ENCODE measurements at places on chromosomes 1 and 21.

GRCh38 chr1:227734546-227734855 is 601 bp downstream of the JMJD4 start:
- no peak for DNase-seq

DNA sequence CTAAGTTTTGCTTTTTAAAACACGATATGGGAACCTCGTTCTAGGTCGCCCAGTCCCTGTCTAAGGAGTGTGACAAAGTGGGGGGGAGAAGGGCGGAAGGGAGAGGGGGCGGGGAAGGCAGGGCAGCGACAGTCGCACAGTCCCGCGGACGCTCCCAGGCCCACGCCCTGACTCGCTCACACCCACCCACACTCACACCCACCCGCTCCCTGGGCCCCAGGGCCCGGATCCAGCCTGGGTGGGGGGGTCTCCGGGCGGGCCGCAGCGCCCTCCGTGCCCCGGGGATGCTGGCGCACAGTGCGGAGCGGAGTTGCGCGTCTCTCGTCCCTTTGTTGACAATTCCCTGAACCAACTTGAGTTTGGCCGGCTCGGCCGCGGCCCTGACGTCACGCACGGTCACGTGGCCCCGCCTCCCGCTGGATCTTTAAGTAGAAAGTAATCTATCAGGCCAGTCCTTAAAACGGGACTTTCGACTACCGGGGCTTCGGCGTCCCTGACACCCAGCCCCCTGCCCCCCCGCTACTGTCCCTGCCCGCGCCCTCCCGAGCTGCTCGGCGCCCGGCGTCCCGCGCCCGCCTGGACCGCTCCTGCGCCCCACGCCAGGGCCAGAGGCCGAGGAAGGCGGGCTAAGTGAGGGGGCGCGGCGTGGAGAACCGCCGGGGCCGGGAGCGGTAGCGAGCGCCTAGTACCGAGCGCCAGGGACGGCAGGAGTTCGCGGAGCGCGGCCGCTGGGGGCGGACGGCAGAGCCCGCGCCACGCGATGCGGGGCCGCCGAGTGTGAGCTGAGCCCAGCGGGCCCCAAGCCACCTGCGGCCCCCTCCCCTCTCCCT is at the start of gene FOXD3:
FOXD3 (plus strand) TSS at position 454 of the 830 bp plus-strand sequence. CDS start 492 bp downstream, outside the sequence.
- peak; percentile 19 for DNase-seq

GRCh38 chr1:233097546-233097945 is 147.1 kb downstream of the NTPCR start:
- DNase-seq, result no peak

DNA sequence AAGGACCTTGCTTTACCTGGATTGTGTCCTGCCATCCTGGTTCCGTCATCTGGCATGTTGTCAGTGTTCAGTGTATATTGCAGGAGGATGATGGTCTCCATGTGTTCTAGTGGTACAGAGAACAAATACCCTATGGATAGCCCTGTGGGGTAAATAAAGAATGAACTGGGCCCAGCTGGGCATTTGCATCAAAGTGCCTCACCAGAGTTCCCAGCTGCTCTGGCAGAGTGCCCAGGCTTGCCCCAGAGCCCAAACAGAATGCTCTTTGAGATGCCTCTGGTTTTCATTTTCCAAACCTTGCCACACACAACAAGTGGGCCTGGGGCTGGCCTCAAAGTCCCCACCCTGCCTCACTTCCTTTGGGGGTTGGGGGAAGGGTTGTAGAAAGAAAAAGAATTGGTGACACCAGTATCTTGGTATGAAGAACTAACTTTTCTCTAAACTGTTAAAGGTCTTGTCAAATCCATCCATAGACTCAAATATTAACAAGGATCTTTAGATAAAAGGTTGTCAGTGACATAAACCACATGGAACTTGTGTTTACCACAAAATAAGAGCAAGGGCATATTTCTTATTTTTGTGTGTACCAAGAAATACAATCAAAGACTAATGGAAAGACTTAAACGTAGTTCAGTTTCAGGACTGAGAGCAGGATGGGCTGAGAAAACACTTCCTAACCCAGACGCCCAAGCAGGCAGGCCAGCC is 82.2 kb downstream of the LMO4 start:
- DNase-seq, result no peak

GRCh38 chr1:60668585-60668984 is 413.8 kb upstream of the NFIA start:
- DNase-seq, result no peak

DNA sequence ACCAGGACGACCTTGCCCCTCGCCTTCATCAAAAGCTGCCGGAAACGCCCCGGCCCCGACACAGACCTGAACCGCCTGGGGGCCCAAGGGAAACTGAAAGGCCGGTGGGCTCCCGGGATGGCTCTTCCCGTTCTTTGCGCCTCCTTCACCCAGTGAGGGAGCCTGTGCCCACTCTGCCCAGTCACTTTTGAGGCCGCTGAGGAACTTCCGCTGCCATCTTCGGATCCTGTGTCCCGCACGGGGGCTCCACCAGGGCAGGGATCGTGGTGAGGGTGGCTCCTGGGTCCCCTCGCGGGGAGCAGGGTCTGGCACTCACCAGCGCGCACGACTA is 104.0 kb downstream of the PPIAL4G start:
- no peak for DNase-seq

DNA sequence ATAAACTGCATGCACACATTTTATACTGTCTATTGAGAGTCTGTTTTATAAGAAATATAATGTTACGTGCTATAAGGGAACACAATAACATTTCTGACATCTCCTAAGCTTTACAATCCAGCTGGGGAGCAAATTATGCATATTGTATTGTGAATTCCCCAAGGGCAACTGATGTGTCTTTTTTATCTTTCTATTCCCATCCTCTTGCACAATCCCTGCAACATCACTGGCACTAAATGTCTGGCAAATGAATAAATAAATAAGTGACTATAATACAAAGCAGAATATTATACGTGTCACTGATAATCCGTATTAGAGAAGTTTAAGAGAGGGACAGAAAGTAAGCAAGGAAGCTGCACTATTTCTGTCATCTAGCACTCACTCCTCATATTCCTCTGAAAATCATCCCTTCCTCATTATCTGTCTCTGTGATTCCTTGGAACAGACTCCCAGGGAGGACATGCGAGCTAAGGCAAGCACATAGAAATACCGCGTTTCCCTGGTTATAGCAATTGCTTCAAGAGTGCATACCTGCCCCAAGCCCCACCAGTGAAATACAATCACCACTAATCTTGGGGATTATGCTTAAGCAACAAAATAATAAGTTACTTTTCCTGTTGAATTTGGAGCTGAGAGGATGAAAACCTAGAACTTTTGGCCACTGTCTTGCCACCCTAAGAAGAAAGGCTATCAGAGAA is 205.4 kb downstream of the SMYD3 start:
- DNase-seq, result no peak

- no peak for DNase-seq
Measured at GRCh38 chr1:167122121-167122480, 28.2 kb downstream of the STYXL2 start.

DNA sequence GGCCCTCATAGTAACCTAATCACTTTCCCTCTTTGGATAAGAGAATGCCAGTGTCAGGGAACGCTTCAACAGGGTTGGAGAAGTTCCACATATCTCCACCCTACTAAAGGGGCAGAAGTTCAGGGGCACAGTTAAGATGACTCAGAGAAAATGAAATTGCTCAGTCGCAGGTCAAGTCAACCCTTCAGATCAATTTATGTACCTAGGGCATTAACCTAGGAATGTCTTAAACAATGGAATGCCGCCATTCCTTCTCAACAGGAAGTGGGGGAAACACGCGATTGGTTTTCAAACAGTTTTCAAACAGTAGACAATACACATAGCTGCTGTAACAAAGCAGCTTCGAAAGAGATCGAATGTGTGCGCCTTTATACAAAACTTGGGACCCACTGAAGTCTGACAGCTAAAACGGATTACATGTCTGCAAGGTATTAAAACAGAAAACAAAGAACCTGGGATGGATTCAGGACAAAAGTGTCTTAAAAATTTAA is 897 bp downstream of the SLC25A24 start:
- DNase-seq, result peak; percentile 12

DNA sequence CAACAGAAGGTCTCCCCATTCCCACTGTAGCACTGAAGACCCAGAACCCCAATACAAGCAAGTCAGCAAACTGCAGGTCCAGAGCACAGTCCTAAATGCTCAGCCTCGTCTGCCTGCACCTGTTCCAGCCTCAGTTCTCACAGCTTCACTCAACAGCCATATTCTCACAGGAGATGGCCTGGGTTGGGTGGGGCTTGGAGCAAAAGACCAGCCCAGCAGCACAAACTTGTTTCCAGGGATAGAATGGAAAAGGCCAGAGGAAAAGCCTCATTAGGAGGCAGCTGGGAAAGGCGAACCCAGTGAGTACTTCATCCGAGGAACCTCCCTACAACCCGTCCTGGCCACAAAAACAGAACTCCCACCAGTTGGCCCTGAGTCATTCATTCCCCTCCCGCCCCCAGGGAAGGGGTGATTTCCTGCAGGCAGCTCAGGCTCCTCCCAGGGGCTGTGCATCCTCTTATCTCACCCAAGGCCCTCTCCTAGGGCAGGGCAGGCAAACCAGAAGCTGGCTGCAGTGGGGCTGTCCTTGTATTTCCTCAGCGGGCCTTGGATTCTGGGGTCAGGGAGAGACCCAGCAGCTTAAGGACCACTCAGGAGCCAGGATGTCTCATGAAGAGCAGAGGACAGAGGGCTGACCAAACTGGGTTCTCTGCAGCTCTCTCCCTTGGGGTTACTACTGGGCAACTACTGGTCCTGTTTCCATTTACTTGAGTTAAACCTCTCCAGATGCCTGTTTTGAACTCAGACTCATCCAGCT is 7.4 kb upstream of the MPL start:
- no peak for DNase-seq

GRCh38 chr1:17145648-17146047 is 26.4 kb upstream of the PADI2 start:
- no peak for DNase-seq

GRCh38 chr1:104467590-104467989 is 717.9 kb downstream of the AMY1C start:
- DNase-seq, result no peak

- DNase-seq, result no peak
Measured at GRCh38 chr1:41666981-41667631, 182.6 kb upstream of the EDN2 start.

GRCh38 chr1:239455743-239456142 is 69.4 kb downstream of the CHRM3 start:
- no peak for DNase-seq

DNA sequence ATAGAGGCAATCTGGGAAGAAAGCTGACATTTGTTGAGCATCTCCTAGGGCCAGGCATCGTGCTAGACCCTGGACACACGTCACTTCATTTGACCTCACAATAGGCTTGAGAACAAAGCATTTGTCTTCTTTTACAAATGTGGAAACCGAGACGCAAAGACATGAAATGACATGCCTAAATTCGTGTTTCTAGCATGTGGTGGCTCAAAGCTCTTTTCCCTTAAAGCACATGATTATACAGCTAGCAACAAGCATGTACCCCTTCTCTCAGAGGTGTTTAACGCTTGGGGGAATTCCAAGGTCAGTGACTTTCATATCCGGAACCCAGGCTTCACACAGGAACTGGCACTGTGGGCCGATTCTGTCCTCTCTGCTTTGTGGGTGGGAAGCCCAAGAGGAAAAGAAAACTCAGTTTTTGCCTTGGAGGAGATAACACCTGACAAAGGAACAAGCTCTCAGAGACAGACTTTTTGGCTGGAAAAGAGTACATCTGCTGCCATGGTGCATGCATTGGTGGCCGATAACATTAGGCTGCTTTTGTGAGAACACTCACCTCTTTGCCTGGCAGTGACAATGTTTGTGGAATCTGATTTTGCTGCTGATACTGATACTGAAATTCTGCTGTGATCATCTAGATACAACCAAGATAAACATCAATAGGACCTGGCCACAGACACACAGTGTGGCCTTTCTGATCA is 15.4 kb upstream of the CD2 start:
- DNase-seq, result no peak

DNA sequence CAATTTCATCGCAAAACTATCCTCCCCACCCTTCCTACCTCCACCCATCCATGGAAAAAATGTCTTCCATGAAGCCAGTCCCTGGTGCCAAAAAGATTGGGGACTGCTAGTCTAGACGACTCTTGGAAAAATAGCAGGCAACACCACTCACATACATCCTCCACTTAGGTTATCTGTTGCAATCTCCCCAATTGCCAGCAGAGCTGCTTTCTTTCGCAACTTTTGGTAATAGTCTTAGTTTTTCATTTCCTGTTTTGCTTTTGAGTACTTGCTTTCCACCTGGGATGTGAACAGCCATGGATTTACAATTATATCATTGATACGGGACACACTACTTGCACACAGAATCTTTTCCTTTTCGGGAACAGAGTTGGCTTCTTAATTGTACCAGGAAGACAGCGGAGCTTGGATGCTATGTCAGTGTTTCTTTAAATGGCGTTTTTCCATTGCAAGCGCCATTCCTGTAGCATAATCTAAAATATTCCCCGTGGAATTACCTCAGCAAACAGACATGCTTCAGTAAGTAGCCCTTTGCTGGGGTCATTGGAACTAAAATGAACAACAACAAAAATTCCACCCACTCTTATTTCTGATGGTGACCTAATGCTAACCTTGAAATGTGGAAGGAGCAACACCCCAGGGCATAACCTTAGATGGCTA is 183.3 kb upstream of the ADGRL2 start:
- no peak for DNase-seq

DNA sequence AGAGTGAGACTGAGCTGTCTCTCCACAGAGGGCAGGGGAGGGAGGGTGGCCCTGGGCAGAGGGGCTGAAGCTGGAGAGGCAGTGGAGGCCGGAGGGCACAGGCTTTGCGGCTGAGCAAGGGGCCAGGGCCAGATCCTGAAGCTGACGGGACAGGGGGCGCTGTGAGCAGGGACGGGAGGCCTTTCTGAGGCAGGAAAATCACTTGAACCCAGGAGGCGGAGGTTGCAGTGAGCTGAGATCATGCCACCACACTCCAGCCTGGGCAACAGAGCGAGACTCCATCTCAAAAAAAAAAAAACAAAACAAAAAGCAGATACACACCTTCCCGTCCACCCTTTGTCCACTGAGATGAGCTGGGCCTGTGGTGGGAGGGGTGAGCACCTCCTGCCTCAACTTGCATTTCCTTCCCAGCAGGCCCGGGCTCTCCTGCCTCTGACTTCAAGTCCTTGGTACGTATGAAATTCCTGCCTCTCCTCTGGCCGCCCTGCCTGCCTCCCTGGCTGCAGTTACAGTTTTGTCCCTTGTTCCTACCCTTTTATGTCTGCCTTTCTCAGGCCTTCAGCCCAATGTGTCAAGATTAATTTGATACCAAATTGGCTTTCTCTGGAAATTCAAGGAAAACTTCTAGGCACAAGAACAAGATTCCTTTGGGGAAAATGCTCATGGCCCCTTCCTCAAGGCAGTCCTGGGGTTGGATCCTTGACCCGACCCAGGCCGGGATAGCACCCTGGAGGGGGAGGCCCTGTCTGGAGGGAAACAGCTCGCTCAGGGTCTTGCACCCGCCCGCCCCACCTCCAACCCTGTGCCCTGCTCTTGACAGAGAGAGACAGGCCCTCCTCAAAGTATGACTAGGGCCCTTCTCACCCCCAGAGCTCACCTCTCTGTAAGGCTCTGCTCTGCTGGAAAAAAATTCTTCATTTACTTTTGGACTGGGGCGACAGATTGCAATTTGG is 11.2 kb upstream of the ADAMTSL4 start:
- DNase-seq, result no peak
